SJSA1 (cell line): ENCODE measurements at places on chromosomes 2 and 18.
A peak's percentile ranks its signal among the peaks of the same experiment; 100 is the strongest.

- DNase-seq, result peak; percentile 45
These were observed 87.2 kb downstream of the LPIN1 start for GRCh38 chr2:11833601-11834000.

GRCh38 chr2:35301369-35301768 is 1054.2 kb upstream of the CRIM1 start:
- DNase-seq, result no peak

- DNase-seq, result no peak
These were observed 179.6 kb upstream of the SMAD2 start for GRCh38 chr18:48109961-48110493.

- no peak for DNase-seq
These were observed 13.4 kb downstream of the MEIS1 start for GRCh38 chr2:66448136-66448991.

- DNase-seq, result no peak
These were observed 25.3 kb upstream of the RFX8 start for GRCh38 chr2:101500180-101500579.

GRCh38 chr2:1055014-1055595 is 104.5 kb downstream of the SNTG2 start:
- peak; percentile 75 for DNase-seq

GRCh38 chr2:96870626-96871255 is 861 bp upstream of the SEMA4C start:
- no peak for DNase-seq

DNA sequence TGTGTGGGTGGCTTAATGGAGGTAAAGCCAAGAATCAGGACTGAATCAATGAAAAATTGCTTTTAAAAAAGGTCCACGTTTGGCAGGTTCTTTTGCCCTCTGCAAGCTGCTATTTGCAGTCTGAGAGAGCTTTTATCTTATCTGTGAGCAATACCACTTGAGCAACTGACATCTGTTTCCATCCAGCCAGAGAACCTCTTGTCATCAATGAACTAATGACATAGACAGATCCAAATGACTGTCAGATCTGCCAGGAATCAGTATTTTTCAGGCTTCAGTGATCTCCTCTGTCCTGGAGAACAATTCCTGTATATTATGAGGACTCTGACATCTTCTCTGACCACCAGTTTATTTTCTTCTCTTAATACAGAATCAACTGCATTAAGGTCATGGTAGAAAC is 608.1 kb downstream of the LRP1B start:
- DNase-seq, result no peak

GRCh38 chr18:73717570-73717969 is 430.1 kb downstream of the FBXO15 start:
- DNase-seq, result peak; percentile 33

DNA sequence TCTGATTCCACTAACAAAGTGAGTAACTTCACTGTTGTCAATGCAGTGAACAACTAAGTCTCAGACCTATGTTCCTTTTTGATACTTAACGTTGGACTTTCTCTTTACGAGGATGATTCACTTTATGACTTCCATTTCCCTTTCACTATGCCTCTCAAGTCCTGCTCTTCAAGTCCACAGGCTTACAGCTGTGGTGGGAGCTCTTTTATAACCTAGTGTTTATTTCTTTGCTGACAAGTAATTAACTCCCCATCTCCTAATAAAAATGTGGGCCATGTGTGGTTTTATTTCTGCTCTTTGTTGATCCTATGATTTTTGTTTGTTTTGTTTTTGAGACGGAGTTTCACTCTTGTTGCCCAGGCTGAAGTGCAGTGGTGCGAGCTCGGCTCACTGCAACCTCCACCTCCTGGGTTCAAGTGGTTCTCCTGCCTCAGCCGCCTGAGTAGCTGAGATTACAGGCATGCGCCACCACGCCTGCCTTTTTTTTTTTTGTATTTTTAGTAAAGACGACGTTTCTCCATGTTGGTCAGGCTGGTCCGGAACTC is 142.1 kb downstream of the USP34 start:
- peak; percentile 31 for DNase-seq

DNA sequence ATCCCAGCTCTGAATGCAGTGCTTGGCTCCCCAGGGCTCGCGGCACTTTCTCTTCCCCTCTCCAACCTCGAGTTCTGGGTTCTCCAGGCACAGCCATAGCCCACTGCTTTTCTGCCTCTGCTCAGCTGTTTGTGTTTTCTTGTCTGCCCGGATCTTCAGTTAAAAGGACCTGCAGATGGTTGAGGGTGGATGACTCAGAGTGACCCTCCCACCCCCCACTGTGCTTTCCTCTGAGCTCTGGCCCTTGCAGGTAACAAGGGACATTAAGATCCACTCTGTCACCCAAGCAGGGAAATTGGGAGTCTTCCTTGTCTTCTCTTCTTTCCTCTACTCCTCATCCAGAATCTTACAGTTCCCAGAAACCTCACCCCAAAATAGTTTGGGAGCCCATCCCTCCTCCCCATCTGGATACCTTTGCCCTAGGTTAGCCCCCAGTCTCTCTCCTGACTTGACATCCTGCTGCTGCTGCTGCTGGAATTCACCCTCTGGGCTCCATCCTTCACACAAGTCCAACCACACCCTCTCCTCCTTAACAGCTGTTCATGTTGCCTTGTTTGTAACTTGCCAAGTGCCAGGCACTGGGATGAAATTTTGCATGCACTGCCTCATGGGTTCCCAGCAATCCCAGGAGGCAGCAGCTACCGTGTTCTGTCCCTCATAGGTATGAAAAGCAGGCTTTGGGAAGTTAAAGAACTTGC is 157.9 kb upstream of the TTC39C start:
- DNase-seq, result no peak

DNA sequence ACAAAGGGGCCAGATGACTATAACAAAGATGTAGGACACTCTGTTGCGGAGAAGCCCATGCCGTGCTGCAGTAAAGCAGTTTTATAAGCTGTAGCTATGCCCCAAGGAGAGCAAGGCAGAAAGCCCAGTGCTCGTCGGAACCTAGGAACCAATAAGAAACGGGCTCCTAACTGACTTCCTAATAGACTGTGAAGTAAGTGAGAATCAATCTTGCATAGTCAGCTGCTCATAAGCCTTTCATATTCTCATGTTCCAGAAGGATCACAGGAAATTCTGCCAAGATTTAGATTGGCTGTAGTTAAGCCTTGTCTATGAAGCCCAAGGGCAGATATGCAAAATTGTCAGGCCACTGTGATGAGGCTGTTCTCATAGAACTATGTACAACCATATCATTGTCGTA is 98.4 kb downstream of the RTTN start:
- no peak for DNase-seq

DNA sequence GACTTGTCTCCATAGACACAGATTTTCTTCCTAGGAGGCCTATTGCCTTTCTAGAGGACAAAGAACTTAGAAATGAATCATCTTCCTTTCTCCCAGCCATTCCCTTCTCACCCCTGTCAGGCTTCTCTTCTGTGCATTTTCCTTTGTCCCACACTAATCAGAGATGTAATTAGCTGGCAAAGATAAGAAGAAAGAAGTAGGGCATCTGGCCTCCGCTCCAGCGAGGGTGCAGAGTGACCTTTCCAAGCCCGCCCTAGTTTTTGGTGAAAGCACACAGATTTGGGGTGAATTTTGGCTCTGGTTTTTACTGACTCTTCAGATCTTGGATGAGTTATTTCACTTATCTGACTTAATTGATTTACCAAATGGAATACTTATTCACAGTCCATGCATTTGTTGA is 626.5 kb downstream of the ZEB2 start:
- DNase-seq, result peak; percentile 18

- DNase-seq, result no peak
These were observed 15.6 kb upstream of the MAP3K20 start for GRCh38 chr2:173059971-173060461.

GRCh38 chr2:64745562-64745961 is 91.8 kb upstream of the SERTAD2 start:
- DNase-seq, result no peak

DNA sequence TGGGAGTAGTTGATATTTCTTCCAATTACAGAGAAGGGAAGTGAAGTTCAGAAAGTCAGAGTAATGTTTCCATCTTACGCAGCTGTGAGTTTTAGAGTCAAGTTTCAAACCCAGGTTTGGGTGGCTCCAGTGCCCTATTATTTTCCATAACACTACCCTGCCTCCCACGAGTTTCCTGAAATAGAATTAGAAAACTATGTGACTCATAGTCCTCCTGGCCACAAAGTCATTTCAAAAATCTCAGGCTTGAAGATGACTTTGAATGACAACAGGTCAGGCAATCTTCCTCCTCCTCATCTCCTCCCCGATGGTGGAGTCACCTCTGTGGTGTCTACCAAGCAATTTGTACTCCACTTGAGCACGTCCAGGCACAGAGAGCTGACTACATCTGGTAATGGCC is 212.3 kb upstream of the TRIB2 start:
- DNase-seq, result no peak

GRCh38 chr2:157245846-157246764 is 11.4 kb upstream of the GALNT5 start:
- peak; percentile 90 for DNase-seq

GRCh38 chr18:59915606-59916005 is 15.8 kb downstream of the PMAIP1 start:
- peak; percentile 20 for DNase-seq

DNA sequence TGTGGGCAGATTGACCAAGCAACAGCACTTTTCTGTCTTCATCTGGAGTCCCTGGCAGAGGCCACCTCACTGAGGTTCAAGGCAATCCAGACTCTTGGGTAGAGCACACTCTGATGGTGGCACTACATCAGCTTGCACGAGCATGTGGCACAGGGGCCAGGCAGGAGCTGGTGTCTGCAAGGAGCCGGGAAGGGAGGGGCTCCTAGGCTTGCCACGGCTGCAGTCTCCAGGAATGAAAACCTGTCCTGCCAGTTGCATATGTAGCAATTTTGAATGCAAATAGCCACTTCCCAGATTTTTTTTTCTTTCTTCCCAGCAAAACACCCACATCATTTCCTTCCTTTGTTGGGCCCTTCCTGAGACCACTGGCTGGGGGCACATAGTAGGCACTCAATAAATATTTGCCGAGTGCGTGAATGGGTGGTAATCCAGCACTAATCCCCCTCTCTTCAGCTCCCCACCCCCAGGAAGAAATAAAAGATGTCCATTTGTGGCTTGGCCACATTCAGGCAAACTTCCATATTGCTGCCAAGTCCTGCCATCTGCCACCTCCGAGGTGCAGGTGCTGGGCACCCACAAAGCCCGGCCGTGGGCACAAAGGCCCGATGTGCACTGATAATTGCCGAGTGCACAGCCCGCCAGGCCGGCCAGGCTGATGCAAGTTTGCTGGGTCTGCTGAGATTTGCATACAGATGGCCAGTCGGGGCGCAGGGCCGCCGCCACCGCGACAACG is 72.4 kb downstream of the MYCN start:
- DNase-seq, result no peak

DNA sequence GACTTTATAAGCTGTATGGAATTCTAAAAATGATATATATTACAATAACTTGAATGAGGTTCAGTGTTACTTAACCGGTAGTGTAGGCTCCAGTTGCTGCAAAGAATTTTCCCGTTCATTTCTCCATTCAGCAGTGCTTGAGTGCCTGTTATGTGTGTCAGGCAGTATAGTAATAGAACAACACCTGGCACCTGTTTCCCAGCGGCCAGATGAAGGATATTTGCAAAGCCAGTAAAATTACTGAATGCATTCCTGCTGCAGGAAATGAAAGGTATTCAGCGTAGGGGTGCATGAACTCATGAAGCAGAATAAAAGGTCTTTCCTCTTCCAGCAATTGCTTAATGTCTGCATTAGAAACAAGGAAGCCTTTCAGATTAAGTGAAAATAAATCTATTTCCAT is 18.8 kb downstream of the YPEL5 start:
- DNase-seq, result no peak

- no peak for DNase-seq
These were observed 68.8 kb downstream of the UNC80 start for GRCh38 chr2:209840434-209840833.

GRCh38 chr2:95385570-95385984 is 16.9 kb upstream of the FAHD2A start:
- DNase-seq, result peak; percentile 39

DNA sequence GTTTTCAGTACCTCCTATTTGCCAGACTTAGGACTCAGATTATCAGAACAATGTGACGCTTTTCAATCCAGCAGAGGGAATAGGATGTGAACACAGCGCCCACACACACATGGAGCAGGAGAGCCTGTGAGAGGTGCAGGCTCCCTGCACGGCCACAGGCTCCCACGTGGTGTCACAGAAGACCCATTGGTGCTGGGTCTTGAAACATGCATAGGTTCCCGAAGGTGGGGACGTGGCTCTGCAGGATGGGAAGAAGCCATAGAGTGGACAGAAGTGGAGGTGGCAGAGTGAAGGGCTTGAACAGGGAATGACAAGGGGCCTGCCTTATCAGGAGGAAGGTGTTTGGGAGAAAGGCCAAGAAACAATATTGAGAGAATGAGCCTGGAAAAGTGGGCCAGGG is 78.5 kb upstream of the BCL2L11 start:
- no peak for DNase-seq

DNA sequence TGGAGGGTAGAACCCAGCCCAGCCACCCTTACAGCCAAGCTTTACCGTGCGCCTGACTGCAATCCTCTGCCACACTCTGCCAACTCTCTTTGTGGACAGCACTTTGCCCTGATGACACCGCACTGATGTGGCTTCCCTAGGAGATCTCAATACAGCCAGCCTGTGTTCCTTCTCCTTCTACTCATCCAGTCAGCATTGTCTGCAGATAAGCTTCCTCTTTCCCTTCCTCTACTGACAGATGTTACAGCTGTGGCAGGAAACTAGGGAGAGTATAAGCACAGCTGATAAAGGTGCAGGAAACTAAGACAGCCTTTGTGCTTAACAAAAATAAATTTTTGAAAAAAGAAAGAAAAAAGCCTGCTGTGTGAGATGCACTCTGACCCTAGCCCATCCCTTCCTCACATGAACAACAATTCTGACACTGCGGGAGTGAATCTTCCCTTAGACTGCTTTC is 25.0 kb downstream of the CEP68 start:
- no peak for DNase-seq

GRCh38 chr18:58682429-58683069 is 11.3 kb downstream of the MALT1 start:
- peak; percentile 50 for DNase-seq

DNA sequence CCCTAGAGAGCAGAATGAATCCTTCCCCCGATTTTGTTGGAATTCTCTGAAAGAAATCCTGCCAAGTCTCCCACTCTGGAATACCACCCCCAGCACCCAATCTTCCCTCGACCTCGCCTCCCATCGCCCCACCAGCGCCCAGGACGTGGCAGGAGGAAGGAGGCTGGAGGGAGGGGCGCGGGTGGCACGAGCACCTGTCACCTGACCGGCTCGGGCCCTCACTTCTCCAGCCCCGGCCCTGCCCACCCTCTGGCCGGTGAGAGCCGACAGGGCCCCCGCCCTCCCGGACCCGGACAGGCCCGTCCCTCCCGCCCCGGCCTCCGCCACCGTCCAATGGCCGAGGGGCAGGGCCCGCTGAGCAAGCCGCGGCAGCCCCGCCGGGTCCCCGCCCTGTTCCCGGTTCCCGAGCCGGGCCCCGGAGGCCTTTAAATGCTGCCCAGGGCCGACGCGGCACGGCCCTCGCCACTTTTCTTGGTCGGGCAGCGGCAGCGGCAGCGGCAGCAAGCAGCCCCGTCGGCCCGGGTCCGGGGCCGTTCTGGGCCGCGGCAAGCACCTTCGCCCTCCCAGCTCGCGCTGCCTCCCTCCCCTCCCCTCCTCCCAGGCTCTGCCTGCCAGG is at the start of gene LGALSL:
TSS of gene LGALSL (plus strand) at position 393 of the 616 bp plus-strand sequence. CDS start 384 bp downstream, outside the sequence.
- peak; percentile 62 for DNase-seq

GRCh38 chr18:60684843-60685513 is 312.4 kb upstream of the MC4R start:
- DNase-seq, result peak; percentile 2

GRCh38 chr2:74414881-74415761 is 6.3 kb downstream of the C2orf81 start:
- DNase-seq, result no peak

GRCh38 chr2:191840921-191841320 is 6.0 kb downstream of the CAVIN2 start:
- no peak for DNase-seq
